ENCODE measurements at places on chromosomes 11 and 22.
A peak's percentile ranks its signal among the peaks of the same experiment; 100 is the strongest.

GRCh38 chr22:27252282-27253049 is 549.1 kb downstream of the MN1 start:
- DNase-seq = no peak

- DNase-seq = peak; percentile 46
Observed at GRCh38 chr11:76783896-76784813, 999 bp downstream of the TSKU start.

- no peak for DNase-seq
Observed at GRCh38 chr22:19635644-19636043, 78.7 kb upstream of the SEPTIN5 start.

GRCh38 chr22:49928185-49928495 is 9.7 kb downstream of the CRELD2 start:
- DNase-seq = no peak

DNA sequence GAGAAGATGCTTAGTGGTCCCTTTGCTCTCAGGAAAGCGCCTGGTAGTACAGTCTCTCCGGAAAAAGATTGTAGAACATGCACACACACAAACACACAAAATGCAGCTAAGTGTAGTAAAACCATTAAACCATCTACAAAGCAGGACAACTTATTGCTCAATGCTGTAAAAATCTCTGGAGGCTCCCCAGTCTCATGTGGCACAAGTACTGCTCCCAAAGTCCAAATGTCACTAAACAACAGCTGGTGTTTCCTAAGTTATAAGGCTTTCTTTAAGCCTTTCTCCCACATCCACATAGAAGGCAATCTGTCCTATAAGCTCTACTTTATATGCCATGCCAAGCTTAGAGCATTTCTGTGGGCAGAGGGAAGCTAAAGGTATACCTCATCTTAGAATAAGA is 32.9 kb downstream of the CDON start:
- no peak for DNase-seq

DNA sequence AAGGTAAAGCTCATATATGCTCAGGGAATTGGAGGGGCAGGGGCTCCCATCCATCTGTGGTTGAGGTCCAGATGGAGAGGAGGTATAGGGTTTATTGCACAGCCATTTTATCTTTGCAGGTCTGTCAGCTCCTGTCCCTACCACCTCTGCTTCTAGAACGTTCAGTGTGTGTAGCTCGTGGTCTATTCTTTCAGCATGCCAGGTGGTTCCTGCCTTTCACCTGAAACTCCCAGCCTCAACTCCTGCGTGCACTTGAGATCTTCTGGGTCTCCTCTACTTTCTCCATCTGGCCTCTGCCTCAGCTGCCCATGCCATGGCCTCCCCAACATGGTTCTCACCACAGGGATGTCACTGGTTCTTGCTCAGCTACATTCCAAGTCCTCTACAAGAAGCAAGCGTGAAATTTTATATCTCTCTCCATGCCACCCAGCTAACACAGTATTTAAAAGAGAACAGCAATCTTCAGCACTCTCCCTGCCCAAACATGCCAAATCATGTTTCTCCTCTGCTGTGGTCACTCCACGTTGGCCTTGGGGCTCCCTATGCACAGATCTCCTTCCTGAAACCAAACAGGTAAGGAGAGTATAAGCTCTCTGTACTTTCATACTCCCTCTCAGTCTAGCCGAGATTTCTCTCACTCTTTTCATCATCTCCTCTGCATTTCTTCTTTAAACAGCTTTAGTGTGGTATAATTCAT is 157.8 kb upstream of the TRPC6 start:
- DNase-seq = no peak

- no peak for DNase-seq
Observed at GRCh38 chr11:66280428-66280827, 2.5 kb downstream of the CNIH2 start.

- DNase-seq = no peak
Observed at GRCh38 chr11:45997599-45997998, 75.1 kb downstream of the LARGE2 start.

DNA sequence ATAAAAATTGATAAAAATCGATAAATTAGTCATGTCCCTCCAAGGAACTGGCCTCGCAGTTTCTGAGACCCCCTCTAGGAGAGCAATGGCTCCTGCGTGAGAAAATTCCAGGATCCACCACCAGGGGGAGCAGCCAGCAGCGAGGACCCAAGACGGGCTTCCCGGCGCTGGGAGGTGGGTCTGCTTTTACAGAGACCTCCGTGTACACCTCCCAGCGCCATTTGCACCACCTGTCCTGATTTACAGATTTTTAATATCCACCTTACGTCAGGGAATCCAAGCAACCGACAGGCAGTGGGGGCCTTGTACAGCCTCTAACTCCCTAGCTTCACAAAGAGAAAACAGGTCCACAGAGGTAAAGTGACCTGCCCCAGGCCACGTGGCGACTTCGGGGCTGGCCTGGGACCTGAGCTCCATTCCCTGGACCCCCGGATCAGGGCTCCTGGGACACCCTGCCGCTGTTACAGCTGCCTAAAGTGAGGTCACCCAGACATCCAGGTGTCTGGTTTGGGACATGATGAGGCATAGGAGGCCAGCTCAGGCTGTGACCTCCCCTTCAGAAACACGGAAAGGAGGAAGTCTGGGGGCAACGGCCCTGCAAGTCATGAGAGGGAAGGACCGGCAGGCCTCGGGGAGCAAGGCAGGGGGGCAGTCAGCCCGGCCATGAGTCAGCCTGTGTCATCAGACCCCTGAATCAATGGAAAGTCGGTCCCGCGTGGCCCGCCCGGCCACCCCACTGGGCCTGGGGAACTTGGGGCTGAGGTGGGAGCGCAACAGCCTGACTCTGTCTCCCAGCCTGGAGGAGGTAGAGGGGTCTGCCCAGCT is 3.5 kb downstream of the OSM start:
- DNase-seq = peak; percentile 71

GRCh38 chr11:109073032-109073822 is 348.8 kb upstream of the C11orf87 start:
- DNase-seq = no peak

DNA sequence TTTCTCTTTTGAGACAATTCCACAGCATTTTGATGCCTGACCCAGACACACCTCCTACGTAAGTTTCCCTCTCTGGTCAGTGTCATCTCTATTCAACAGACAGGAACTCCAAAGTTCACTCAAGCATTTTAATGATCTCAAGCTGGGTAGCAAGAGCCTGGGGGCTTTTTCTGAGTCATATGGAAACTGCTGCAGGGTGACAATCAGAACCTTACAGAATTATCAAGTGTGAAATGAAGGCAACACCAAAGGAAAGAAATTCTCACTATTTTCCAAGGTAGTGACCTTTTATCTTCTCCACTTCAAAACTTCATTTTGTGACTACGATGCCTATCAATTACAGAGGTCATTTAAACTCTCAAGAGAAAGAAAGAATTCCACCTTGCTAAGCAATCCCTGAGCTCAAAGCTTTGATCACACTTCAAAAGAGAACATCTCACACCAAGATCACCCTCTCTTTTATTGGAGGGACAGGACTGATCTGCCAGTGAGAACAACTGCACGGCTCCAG is 229.0 kb upstream of the ZC3H12C start:
- DNase-seq = no peak

DNA sequence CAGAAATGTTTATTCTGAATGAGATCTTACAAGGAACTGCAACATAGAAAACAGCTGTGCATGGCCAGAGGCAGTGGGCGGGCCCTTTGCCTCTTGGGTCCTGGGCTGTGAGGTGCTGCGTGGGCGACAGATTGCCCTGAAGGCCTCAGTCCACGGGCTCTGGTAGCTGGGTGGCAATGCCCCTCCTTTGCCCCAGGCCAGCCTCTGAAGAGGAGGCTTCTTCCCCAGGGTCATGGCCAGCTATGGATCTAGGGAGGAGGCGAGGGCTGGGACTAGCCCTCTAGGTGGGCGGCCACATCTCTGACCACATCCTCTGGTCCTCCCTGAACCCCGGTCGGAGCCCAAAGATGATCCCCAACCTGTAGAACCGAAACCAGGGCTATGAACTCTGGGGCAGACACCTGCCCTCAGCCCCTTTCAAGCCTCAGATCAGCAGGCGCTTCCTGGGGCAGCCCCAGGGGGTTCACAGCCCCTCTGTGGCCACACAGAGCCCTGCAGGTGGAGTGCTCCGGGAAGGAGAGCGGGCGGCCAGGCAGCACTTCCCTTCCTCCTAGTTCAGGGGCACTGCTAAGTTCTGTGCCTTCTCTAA is 6.6 kb upstream of the CDC42BPG start:
- no peak for DNase-seq

GRCh38 chr11:11615086-11615485 is 6.7 kb downstream of the GALNT18 start:
- no peak for DNase-seq

GRCh38 chr11:69880041-69880825 is 61.0 kb upstream of the FGF3 start:
- DNase-seq = no peak

DNA sequence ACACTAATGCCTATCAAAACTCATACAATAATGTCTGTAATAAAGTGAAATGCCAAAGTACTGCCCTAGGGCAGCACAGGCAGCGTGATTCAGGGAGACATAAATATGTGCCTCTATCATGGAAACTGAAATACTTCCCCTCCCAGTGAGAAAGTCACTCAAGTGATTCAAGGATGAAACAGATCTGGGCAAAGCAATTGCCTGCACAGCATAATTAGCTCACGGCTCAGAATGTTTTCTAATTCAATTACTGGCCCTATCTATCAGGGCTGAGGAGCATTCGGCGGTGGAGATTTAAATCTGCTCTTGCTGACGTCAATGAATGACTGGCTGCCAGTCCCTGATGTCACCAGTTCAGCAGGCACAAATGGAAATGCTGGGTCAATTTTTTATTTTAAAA is 27.7 kb upstream of the PPP2R1B start:
- DNase-seq = no peak

GRCh38 chr11:82184966-82185365 is 548.7 kb downstream of the FAM181B start:
- no peak for DNase-seq

- DNase-seq = no peak
Observed at GRCh38 chr11:114296605-114297372, 590 bp downstream of the NNMT start.

DNA sequence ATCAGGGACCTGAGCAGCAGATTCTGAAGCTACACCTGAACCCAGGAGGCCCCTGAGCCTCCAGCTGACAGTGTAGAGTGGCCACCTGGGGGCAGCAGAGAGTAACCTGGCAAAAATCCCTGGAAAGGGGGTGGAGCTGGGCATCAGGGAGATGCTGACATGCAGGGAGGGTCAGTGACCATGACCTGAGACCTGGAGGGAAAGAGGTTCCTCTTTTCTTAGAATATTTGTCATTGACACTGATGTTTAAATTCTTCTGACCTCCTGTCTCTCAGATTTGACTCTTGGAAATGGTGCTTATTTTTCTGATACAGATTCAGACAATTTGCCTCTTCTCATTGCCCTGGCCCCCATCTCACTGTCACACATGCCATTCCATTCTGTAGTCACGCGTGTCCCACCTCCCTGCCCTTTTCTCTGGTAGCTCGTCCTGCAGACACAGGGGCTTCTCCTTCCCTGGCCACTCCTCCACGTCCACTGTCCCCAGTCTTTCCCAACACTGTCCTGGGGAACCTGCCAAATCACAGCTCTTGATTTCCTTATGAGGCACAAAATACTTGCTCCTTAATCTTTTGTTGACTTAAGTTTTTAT is 117.2 kb upstream of the IGLL5 start:
- DNase-seq = peak; percentile 25

All from heart right ventricle (tissue), 16 donors.